T-helper 2 cell (primary cell): ENCODE measurements at places on chromosomes 3 and 15.

DNA sequence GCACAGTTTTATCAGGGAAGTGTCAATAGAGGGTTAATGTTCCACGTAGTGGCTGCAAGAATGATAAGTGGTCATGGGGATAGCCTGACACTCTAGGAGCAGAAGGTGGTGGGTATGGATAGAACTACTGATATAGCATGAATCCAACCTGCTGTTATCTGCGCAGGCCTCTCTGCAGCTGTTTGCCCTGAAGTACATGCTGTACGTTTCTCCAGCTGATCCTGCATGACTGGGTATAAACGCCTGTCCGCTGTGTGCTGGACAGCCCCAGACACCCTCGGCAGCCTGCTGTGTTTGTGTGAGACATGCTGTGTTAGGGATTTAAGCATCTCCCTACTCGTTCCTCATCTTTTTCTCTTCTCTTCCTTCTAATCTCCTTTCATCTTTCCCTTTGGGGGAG is 87.1 kb downstream of the LPP start:
- no peak for DNase-seq

DNA sequence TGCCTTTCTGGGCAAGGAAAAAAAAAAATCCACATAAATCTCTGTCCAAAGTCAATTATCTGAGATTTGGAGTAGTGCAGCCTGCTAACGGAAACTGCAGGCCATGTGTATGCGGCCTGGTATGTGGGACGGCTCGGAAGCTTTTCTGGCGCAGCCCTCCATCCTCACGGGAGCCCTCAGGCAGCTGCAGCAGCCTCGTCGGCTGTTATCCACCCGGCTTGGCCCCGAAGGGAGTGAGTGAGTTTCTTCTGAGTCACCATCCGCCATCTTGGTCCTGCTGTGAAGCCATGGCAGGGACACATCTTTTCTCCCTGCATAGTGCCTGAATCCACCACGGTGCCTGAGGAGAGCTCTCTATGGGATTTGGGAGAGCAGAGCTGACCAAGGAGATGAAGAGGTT is 62.8 kb downstream of the POLR2M start:
- no peak for DNase-seq

GRCh38 chr3:141456301-141456625 is 30.6 kb upstream of the RASA2 start:
- DNase-seq = no peak

- no peak for DNase-seq
Observed at GRCh38 chr3:43923104-43923882, 232.6 kb downstream of the ABHD5 start.

DNA sequence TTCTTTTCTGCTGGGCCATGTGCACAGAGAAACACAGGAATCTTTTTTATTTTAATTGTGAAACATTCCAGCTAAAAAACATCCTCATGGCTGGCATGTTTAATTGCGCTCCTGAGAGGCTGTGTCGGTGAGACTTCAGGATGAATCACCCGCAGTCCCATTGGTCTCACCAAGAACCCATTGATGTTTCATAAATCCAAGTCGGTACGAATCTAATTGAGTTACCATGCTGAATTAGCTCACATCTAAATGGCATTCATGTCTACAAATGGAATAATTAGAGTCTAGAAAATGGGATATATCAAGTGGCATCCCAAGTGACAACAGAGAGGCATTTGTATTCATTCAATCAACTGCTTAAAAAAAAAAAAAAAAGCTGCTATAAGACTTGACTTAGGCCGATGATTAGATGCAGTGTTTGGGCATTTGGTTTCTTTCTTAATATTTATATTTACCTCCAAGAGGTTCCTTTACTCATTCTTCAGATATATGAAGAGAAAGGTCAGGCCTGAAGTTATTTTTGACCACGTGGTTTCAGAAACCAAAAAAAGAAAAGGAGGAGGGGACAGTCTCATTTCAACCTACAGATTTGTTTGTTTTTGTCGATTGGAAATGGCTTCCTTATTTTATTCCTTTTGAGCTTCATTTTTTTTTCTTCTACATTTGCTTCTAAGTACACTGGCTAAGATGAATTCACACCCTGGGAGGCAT is 79.1 kb upstream of the FOXB1 start:
- DNase-seq = no peak

DNA sequence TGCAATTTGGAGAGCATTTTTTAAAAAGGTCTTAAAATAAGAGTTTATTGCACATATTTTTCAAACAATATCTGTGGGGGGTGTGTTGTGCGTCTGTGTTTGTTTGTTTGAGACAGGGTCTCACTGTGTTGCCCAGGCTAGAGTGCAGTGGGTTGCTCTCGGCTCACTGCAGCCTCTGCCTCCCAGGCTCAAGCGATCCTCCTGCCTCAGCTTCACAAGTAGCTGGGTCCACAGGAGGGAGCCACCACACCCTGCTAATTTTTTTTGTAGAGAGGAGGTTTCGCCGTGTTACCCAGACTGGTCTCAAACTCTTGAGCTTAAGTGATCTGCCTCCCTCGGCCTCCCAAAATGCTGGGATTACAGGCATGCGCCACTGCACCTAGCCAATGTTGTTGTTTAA is 2.7 kb downstream of the MLF1 start:
- DNase-seq = no peak

DNA sequence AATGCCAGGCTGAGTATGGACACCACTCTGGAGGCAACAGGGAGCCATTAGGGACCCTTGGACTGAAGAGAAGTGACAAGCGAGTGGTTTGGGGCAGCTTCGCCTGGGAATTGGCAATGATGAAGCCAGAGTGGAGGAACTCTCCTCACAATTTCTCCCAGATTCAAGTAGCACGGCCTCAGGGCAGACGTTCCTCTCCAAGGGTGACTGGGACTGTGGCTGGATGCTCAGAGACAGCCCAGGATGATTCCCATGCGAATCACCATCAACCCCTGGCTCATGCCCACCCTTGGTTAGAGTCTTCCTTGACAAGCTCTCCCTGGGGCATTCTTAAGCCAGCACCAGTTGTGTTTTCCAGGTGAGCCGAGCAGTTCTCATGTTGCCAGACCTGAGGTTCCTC is 16.3 kb upstream of the DOCK3 start:
- no peak for DNase-seq

DNA sequence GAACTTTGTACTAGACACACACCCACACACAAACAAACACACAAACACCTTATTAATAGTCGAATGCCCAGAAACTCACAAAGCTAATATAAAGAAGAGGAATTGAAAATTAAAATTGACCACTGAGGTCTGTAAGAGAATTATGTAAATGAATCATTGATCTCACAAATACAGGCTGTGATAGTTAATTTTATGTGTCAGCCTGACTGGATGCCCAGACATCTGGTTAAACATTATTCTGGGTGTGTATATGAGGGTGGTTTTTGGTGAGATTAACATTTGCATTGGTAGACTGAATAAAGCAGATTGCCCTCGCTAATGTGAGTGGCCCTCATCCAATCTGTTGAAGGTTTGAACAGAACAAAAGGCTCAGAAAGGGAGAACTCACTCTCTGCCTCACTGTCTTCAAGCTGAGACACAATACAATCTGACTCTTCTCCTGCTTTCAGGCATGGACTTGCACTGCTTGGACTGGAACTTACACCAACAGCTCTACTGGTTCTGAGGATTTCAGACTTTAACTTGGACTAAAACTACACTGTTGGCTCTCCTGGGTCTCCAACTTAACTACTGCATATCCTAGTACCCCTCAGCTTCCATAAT is 199.4 kb upstream of the TTC14 start:
- DNase-seq = no peak

DNA sequence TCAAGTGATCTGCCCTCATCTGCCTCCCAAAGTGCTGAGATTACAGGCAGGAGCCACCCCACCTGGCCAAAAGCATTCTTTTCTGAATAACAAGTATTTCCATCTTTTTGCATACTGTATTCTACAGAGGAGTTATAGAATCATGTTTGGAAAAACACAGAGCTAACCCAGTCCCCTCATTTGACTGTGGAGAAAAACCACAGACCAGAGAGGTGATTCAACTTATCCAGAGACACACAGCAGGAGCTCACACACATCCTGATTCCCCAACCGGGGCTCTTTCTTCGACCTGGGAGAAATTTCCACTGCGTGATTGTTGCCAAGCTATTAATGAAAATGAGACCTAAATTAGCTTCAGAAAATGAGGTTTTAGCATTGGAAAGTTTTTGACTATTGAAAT is 176.1 kb upstream of the TLE3 start:
- no peak for DNase-seq

DNA sequence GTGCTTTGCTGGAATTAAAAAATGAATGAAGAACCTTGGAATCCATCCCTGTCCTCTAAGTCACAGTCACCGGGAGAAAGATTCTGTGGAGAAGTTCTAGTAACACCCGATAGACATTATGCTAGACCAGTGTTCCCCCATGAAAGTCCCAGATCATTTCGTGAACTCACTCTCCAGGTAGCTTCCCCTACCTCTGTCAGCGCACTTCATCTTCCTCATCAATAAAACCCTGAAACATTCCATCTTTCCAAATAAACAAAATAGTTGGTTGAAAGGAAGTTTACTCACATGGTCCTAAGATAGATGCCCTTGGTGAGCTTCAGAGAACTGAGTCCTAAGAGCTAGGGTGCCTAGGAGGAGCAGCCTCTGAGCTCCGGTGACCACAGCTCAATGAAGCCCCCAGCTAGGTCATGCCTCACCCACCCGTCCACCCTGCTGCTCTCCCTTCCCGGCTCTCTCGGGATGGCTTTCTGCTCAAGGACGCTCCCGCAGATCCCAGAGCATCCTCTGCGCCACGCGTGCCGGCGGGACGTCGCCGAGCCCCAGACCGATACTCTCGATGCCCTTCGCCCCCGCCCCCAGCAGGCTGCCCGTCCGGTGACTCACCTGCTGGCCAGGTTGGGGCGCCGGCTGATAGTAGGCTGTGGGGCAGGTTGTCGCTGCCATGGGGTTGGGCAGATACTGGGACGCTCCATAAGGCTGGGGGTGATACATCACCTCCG is 776 bp downstream of the VGLL3 start:
- DNase-seq = no peak

DNA sequence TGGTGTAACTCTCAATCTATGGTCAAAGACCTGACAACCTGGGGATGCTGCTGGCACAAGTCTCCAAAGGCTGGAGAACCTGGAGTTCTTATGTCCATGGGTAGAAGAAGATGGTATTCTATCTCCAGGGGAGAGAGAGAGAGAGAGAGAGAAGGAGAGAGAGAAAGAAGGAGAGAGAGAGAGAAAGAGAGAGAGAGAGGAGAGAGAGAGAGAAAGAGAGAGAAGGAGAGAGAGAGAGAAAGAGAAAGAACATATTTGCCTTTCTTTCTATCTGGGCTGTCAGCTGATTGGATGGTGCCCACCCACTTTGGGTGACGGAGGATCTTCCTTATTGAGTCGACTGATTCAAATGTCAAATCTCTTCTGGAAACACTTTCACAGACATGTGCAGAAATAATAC is 84.6 kb downstream of the PPM1L start:
- DNase-seq = no peak

DNA sequence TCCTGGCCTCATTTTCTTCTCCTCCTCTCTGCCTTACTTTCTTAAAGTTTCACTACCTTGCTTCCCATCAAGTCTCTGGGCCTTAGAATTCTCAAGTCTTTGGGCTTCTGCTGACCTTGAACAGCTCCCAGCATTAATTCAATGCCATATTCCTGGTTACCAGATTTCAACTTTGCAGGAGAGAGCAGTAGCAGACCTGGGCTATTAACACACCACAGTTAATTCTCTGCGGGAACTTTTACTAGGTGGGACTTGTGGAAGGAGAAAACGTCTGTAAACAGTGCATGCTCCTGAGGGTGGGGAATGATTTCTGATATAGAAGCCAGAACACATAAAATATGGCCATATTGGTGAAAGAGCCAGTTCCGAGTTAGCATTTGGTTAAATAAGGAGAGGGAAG is 214.6 kb downstream of the MEIS2 start:
- DNase-seq = no peak

GRCh38 chr3:8371085-8371551 is 130.5 kb upstream of the LMCD1 start:
- DNase-seq = no peak

GRCh38 chr15:28948036-28948435 is 62.3 kb downstream of the APBA2 start:
- DNase-seq = no peak

- DNase-seq = no peak
Observed at GRCh38 chr3:99534951-99535704, 103.3 kb upstream of the COL8A1 start.

- no peak for DNase-seq
Observed at GRCh38 chr3:141769221-141769894, 6.2 kb downstream of the GRK7 start.

- DNase-seq = no peak
Observed at GRCh38 chr15:39974656-39975230, 40.8 kb downstream of the EIF2AK4 start.

GRCh38 chr15:100893261-100893963 is 13.8 kb downstream of the ALDH1A3 start:
- DNase-seq = no peak

- DNase-seq = no peak
Observed at GRCh38 chr3:112605285-112605684, 35.7 kb downstream of the CCDC80 start.

DNA sequence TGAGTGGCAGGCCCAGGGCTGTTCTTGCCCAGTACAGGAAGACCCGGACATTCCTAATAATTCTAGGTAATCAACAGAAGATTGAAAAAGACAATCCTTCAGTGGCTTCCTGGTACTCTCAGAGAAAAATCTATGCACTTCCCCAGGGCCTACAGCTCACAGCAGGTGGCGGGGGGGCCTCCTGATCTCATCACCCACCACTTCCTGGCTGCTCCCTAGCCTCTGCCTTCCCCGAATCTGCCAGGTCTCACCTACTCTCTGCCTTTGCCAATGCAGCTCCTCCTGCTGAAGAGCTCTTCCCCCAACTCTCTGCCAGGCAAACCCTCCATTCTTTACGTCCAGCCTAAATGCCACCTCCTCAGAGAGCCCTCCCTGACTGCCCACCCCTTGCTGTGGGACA is 37.5 kb downstream of the EHD4 start:
- DNase-seq = peak; percentile 42

DNA sequence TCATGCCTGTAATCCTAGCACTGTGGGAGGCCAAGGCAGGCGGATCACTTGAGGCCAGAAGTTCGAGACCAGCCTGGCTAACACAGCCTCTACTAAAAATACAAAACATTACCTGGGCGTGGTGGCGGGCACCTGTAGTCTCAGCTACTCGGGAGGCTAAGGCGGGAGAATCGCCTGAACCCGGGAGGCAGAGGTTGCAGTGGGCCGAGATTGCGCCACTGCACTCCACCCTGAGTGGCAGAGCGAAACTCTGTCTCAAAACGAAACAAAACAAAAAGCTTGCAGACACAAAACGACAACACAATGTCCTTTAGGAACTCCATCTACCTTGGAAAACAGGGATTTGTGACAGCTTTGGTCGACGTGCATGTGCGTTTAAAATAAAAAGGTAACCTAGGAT is 716 bp upstream of the KLHL24 start:
- no peak for DNase-seq

GRCh38 chr3:19765954-19766353 is 168.1 kb downstream of the EFHB start:
- no peak for DNase-seq

- no peak for DNase-seq
Observed at GRCh38 chr3:116569611-116570010, 124.3 kb upstream of the LSAMP start.

DNA sequence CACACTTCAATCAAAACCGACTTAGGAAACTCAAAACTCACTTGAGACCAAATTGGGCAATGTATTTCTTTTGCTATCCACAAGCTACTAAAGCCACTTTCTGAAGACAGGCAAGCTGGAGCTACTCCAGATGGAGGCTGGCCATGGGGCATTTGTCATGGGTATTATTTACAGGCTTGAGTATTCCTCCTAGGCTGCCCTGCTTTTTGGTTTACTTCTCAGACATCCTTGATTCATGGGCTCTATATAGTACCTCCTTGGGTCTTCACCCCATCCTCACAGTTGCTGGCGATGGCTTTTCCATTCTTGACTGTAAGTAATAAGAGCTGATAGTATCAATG is 18.6 kb upstream of the SYNM start:
- DNase-seq = no peak
